ENCODE measurements at places on chromosomes 5 and 9. TPM values are rescaled to one million over a fixed set of nuclear protein-coding genes. Genes with fewer than 3 reads are reported as not detected.

DNA sequence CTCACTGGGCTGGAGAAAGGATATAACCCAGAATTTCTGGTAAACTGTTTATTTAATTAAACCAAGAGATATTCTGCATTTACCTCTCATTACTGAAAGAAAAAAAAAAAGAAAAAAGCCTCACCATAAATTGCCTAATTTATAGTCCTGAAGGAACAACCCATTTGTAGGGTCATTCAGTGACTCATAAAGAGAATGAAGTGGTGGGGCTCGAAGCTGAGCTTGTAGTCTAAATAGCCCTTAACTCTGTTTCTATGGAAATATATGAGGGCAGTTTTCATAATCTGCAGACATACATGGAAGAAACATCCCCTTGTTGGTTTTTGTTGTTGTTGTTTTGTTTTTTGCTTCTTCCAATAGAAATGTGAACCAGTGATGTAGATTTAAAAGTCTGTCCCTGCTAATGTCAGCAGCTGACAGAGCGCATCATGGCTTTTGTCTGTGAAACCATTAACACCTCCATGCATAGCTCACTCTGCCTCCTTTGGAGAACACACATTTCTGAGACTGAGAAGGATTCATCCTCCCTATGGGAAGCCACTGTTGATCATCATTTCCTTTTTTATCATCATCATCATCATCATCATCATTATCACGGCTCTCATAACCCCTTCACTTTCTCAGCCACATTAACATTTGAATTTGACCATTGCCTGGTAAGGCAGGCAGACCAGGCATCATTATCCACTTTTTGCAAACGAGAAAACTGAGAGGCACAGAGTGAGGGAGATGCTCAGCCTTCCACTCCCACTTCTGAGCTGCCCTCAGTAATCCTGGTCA is 67.9 kb upstream of the SAP30L start:
- no peak overlapping the region for H3K27ac ChIP-seq
- peaks cover 46% of the 10 kb centered on the region for H3K36me3 ChIP-seq
- H3K4me1 ChIP-seq = no peaks in the 10 kb centered on the region
- no peak overlapping the region for H3K4me3 ChIP-seq
- no peaks in the 10 kb centered on the region for H3K27me3 ChIP-seq
- no peak for DNase-seq

DNA sequence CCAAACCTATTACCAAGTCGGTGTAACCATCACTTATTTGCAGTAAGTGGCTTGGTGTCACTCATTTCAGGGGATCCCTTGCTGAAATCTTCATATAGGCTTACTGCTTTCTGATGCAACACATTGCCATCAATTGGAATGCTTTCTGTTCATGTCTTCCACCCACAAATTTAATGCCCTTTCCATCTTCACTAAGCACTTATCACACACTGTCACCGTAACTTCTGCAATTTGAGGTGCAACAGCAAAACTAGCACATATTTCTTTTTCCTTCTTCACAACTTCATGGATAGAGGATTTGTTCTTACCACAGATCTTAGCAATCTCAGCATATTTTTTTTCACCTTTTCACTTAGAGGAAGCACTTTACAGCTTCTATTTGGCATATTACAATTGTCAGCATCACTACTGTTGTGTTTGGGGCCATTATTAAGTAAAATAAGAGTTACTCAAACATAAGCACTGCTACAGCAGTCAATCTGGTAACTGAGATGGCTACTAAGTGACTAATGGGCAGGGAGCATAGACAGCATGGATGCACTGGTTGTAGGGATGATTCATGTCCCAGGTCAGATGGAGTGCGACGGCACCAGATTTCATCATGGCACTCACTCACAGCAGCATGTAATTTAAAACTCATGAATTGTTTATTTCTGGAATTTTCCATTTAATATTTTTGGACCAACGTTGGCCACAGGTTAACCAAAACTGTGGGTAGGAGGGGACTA is 70.1 kb downstream of the PIP5K1B start:
- no peak for DNase-seq
- H3K27ac ChIP-seq = no peak overlapping the region
- H3K4me3 ChIP-seq = no peak overlapping the region
- H3K36me3 ChIP-seq = no peaks in the 10 kb centered on the region

DNA sequence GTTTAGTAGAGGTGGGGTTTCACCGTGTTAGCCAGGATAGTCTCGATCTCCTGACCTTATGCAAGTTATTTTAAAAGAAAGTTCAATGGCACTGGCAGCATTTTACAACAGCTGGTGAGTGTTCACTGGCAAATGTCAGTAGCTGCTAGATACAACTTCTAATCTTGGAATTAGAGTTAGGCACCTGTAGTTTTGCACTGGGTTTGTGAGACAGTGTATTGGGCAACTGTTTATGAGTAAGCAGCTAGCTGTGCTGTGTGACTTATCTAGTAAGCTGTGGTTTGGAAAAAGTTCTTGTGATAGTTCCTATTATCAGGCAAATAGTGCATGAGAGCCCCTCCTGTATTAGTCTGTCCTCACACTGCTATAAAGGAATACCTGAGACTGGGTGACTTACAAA is 61.5 kb downstream of the UBE2QL1 start:
- H3K27ac ChIP-seq = no peak overlapping the region
- H3K36me3 ChIP-seq = no peaks in the 10 kb centered on the region
- no peak overlapping the region for H3K4me3 ChIP-seq
- H3K4me1 ChIP-seq = no peaks in the 10 kb centered on the region
- DNase-seq = no peak

GRCh38 chr9:89408628-89409101 is 89.2 kb downstream of the SEMA4D start:
- no peak overlapping the region for H3K27ac ChIP-seq
- H3K36me3 ChIP-seq = no peaks in the 10 kb centered on the region
- DNase-seq = no peak
- no peaks in the 10 kb centered on the region for H3K27me3 ChIP-seq

- DNase-seq = no peak
- H3K4me3 ChIP-seq = no peak overlapping the region
- no peak overlapping the region for H3K27ac ChIP-seq
- H3K27me3 ChIP-seq = no peaks in the 10 kb centered on the region
- H3K36me3 ChIP-seq = no peaks in the 10 kb centered on the region
These were observed 88.5 kb upstream of the TRPM3 start for GRCh38 chr9:71209890-71210289.

GRCh38 chr5:57983426-57983825 is 476.5 kb downstream of the PLK2 start:
- H3K36me3 ChIP-seq = no peaks in the 10 kb centered on the region
- no peaks in the 10 kb centered on the region for H3K27me3 ChIP-seq
- no peak for DNase-seq
- no peaks in the 10 kb centered on the region for H3K4me1 ChIP-seq
- H3K27ac ChIP-seq = no peak overlapping the region

DNA sequence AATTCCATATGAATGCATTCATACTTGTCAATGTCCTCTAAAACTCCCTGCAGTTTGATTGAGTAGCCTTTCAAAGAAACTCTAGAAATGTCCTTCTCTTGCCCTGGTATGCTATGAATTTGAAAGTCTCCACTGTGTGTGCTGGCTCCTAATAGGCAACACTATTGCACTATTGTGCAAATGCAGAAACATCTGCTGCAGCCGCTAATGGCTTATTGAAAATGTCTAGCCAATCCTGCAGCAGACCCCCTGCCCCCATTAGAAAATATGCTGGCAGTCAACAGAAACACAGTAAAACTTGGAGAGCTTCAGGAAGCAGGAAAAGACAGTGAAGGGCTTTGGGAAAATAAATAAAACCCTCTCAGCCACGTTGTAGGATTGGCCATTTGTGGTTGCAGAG is 87.3 kb upstream of the GRAMD2B start:
- H3K27me3 ChIP-seq = no peaks in the 10 kb centered on the region
- no peaks in the 10 kb centered on the region for H3K36me3 ChIP-seq
- no peak overlapping the region for H3K27ac ChIP-seq
- H3K4me3 ChIP-seq = no peak overlapping the region
- no peaks in the 10 kb centered on the region for H3K4me1 ChIP-seq

- no peak for DNase-seq
- H3K27ac ChIP-seq = no peak overlapping the region
- no peaks in the 10 kb centered on the region for H3K27me3 ChIP-seq
- H3K4me1 ChIP-seq = no peaks in the 10 kb centered on the region
These were observed 63.3 kb downstream of the COL23A1 start for GRCh38 chr5:178526773-178527457.

- H3K27me3 ChIP-seq = no peaks in the 10 kb centered on the region
- DNase-seq = no peak
- H3K36me3 ChIP-seq = no peaks in the 10 kb centered on the region
- H3K27ac ChIP-seq = no peak overlapping the region
These were observed 225.2 kb downstream of the CDH9 start for GRCh38 chr5:26813235-26813634.

DNA sequence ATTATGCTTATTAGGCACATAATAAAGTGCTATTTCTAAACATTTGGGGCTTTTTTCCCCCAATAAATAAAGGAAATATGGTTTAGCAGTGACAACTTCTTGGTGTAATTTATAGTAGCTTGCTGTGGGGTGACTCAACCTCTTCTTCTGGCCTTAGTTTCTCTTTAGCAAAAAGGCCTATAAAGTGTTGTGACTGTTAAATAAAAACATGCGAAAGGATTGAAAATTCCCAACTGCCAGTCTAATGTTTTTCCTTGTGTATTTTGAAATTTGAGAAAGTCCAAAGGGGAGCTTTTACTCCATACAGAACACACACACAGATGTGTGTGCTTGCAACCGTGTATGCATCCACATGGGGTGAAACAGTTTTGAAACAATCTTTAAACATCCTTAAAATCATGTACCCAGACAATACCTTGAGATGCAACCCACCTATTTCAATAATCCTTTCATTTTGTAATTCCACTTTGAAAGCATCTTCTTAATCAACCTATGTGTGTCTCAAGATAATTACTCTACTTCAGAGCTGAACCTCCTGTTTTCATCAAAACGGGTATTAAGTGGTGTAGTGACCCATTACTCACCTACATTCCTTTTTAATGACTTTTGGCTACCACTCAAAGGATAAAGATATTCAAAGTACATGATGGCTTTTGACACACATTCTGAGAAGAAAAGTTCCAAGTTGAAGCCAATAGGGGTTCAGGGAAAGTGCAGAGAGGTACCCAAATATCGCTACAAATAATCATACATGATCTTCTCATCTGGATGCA is 123.8 kb downstream of the DROSHA start:
- no peaks in the 10 kb centered on the region for H3K27me3 ChIP-seq
- H3K27ac ChIP-seq = no peak overlapping the region
- no peak for DNase-seq
- H3K4me3 ChIP-seq = no peak overlapping the region
- H3K36me3 ChIP-seq = peaks cover 69% of the 10 kb centered on the region
- H3K4me1 ChIP-seq = no peaks in the 10 kb centered on the region

- DNase-seq = no peak
- no peaks in the 10 kb centered on the region for H3K4me1 ChIP-seq
- H3K4me3 ChIP-seq = no peak overlapping the region
- H3K27ac ChIP-seq = no peak overlapping the region
These were observed 381.2 kb upstream of the PDE4D start for GRCh38 chr5:60274747-60275146.

GRCh38 chr9:20538956-20539355 is 83.3 kb downstream of the MLLT3 start:
- H3K36me3 ChIP-seq = no peaks in the 10 kb centered on the region
- H3K4me1 ChIP-seq = no peaks in the 10 kb centered on the region
- no peak for DNase-seq
- H3K27ac ChIP-seq = no peak overlapping the region

GRCh38 chr9:137245450-137246421 is 4.6 kb downstream of the TUBB4B start:
- no peaks in the 10 kb centered on the region for H3K27me3 ChIP-seq
- peaks cover 21% of the 10 kb centered on the region for H3K36me3 ChIP-seq
- no peak for DNase-seq

DNA sequence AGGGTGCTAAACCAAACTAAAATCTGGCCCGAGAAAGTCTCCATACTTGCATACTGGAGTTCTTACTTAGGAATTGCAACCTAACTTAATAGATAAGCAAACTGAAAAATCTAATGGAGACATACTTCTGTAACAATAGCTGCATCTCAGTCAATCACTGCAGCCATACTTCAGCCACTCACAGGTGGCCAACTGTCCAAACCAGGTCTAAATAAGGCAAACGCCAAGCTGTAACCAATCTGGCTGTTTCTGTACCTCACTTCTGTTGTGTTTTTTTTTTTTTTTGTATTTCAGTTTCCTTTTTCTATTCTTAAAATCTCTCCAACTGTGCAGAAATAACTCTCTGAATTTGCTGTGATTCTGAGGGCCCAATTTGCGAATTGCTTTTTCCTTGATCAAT is 4.4 kb upstream of the NDUFB6 start:
- H3K27ac ChIP-seq = no peak overlapping the region
- H3K4me1 ChIP-seq = peaks cover 6% of the 10 kb centered on the region
- no peak overlapping the region for H3K4me3 ChIP-seq
- H3K36me3 ChIP-seq = no peaks in the 10 kb centered on the region
- no peak for DNase-seq

- DNase-seq = peak; percentile 3
- H3K27ac ChIP-seq = no peak overlapping the region
- no peak overlapping the region for H3K4me3 ChIP-seq
- H3K4me1 ChIP-seq = peaks cover 25% of the 10 kb centered on the region
- no peaks in the 10 kb centered on the region for H3K27me3 ChIP-seq
These were observed 5.8 kb upstream of the CARD19 start for GRCh38 chr9:93090091-93090655.

- no peaks in the 10 kb centered on the region for H3K36me3 ChIP-seq
- peaks cover 19% of the 10 kb centered on the region for H3K4me1 ChIP-seq
- no peaks in the 10 kb centered on the region for H3K27me3 ChIP-seq
- H3K27ac ChIP-seq = peak overlapping the region; percentile 87
- no peak for DNase-seq
These were observed 247.1 kb upstream of the ANKRD55 start for GRCh38 chr5:56480078-56480704.

DNA sequence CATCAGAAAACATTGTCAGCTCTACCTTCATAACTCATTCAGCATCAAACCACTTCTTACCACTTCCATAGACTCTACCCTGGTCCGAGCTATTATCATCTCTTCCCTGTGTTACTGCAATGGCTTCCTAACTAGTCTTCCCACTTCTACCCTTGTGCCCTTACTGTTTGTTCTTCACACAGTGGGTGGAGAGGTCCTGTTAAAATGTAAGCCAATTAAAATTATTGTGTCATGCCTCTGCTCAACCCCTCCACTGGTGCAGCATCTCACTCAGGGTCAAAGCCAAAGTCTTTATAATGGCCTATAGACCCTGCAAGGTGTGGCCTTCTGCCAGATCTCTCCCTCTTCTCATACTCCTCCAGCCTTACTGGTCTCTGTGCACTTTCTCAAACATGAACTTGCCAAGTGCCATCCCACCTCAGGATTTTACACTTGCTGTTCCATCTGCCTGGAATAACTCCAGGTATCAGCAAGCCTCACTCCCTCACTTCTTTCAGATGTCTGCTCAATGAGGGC is 22.8 kb upstream of the ARAP3 start:
- peaks cover 28% of the 10 kb centered on the region for H3K27me3 ChIP-seq
- H3K4me1 ChIP-seq = peaks cover 6% of the 10 kb centered on the region

GRCh38 chr9:72703574-72703973 is 182.2 kb downstream of the TMC1 start:
- no peaks in the 10 kb centered on the region for H3K4me1 ChIP-seq
- DNase-seq = no peak
- no peaks in the 10 kb centered on the region for H3K36me3 ChIP-seq
- no peaks in the 10 kb centered on the region for H3K27me3 ChIP-seq
- no peak overlapping the region for H3K27ac ChIP-seq
- no peak overlapping the region for H3K4me3 ChIP-seq

The HRH2 gene
- 8.2 TPM for total RNA-seq

The PTGES gene
- 2.1 TPM for total RNA-seq

The CARTPT gene
- total RNA-seq = not detected

The PCDHB8 gene
- 2.4 TPM for total RNA-seq

The LCN1 gene
- total RNA-seq = not detected

The HARS2 gene
- total RNA-seq = 23.1 TPM

The MLANA gene
- not detected for total RNA-seq
